ENCODE measurements at places on chromosomes 16 and 17.

- peaks cover 7% of the 10 kb centered on the region for H3K36me3 ChIP-seq
- H3K27me3 ChIP-seq = no peaks in the 10 kb centered on the region
- H3K4me3 ChIP-seq = no peak overlapping the region
- peak overlapping the region; percentile 91 for H3K27ac ChIP-seq
Measured at GRCh38 chr16:24736758-24737157, 7.3 kb downstream of the TNRC6A start.

DNA sequence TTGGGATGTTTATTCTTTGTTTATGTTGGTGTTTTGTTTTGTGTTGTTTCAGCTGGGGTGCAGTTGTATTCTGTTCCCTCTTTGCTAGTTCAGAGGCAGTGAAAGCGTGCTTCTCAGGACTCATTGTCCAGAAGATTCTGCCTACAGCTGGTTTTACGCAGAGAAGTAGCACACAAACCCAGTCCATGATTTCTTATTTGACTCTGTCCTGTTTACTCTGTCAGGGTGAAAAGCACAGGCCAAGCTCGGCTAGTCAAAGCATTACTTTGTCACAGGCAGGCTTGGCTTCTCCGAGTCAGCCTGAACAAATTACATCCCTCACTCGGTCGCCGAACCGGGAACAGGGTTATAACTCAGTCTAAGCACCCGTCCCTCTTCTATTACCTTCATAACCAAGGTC, 435.0 kb downstream of the MAF start:
- H3K27ac ChIP-seq = no peak overlapping the region
- no peak for DNase-seq
- no peaks in the 10 kb centered on the region for H3K36me3 ChIP-seq
- no peaks in the 10 kb centered on the region for H3K27me3 ChIP-seq

- no peak overlapping the region for H3K4me3 ChIP-seq
- peaks cover 25% of the 10 kb centered on the region for H3K4me1 ChIP-seq
- no peaks in the 10 kb centered on the region for H3K27me3 ChIP-seq
- no peak for DNase-seq
- H3K27ac ChIP-seq = no peak overlapping the region
- no peaks in the 10 kb centered on the region for H3K36me3 ChIP-seq
Measured at GRCh38 chr16:57539072-57539796, 2.9 kb upstream of the CCDC102A start.

DNA sequence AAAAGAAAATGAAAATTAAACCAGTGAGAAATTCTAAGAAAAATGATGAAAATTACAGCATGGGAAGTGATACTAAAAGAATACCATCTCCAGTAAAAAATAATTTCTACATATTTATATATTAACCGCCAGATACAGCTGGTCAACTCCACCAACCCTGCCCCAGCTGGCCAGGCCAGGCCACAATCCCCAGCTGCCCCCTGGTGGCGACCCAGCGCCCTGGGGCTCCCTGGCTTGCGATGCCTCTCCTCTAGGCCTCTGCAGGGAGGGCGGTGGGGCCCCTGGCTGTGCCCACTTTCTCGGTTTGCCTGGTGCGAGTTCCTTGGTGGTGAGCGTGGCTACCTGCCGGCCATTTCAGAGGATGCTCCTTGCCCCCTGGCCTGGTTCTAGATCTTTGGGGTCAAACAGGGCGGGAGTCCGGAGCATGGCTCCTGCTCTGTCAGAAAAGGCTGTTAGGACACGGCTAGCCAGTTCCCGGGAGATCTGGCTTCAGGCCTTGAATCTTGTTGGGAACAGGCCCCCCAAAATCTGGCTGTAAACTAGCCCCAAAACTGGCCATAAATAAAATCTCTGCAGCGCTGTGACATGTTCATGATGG, 14.5 kb downstream of the GLIS2 start:
- peaks cover 32% of the 10 kb centered on the region for H3K36me3 ChIP-seq
- DNase-seq = no peak

DNA sequence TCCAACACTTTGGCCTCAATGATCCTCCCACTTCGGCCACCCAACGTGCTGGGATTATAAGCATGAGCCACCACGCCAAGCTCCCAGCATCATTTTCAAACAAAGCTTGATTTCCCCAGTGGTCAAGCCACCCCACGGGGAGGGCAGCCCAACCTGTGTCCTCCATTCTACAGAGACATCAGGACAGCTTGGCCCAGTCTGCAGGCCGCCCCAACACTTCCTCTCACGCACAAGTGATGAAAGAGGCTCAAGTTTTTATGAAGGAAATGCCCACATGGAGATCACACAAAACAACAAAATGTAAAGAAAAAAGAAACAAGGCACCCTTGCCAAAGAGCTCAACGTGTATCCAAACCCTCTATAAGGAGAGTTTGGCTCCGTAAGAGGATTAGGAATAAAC, 112.4 kb downstream of the XYLT1 start:
- DNase-seq = no peak
- H3K27ac ChIP-seq = no peak overlapping the region
- H3K4me3 ChIP-seq = no peak overlapping the region

- peak overlapping the region; percentile 97 for H3K27ac ChIP-seq
- H3K4me1 ChIP-seq = peaks cover 97% of the 10 kb centered on the region
- H3K4me3 ChIP-seq = no peak overlapping the region
- H3K27me3 ChIP-seq = no peaks in the 10 kb centered on the region
Measured at GRCh38 chr16:84839054-84839453, 19.3 kb downstream of the CRISPLD2 start.

GRCh38 chr17:72743037-72743467, 349.4 kb downstream of the SLC39A11 start:
- H3K27ac ChIP-seq = no peak overlapping the region
- no peaks in the 10 kb centered on the region for H3K27me3 ChIP-seq
- DNase-seq = no peak
- H3K4me1 ChIP-seq = no peaks in the 10 kb centered on the region

DNA sequence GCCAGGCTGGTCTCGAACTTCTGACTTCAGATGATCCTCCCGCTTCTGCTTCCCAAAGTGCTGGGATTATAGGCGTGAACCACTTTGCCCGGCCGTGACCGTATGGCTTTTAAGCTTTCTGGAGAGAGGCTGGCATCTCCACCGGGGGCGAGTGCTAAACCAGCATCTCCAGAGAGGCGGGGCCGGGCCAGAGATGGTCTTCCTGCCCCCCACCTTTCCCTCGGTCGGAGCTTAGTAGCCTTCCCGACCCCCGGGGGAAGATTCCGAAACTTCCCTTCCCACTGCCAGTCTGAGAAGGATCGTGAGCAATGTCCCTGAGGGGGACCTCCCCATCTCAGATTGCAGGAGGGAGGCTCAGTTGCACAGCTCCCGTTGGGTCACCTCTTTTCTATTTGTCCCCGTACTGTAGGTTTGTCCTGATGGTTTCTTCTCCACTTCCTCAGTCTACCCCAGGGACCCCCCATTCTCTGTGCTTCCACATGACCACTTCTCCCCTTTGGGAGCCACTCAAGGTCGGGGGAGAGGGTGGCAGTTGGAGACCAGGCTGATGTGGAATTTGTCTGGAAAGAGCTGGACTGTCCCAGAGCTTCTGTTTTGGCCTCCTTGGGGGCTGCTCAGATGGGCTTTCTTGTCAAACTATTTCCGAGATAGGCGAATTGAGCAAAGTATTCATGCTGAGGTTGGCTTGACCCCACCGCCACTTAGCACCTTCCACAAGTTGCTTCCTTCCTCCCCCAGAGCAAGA, 18.2 kb downstream of the IGF2BP1 start:
- H3K36me3 ChIP-seq = no peaks in the 10 kb centered on the region
- peak; percentile 78 for DNase-seq

GRCh38 chr16:84607694-84608093, 10.2 kb downstream of the COTL1 start:
- H3K27ac ChIP-seq = no peak overlapping the region
- no peaks in the 10 kb centered on the region for H3K27me3 ChIP-seq
- H3K4me3 ChIP-seq = no peak overlapping the region
- H3K36me3 ChIP-seq = no peaks in the 10 kb centered on the region
- H3K4me1 ChIP-seq = peaks cover 11% of the 10 kb centered on the region

DNA sequence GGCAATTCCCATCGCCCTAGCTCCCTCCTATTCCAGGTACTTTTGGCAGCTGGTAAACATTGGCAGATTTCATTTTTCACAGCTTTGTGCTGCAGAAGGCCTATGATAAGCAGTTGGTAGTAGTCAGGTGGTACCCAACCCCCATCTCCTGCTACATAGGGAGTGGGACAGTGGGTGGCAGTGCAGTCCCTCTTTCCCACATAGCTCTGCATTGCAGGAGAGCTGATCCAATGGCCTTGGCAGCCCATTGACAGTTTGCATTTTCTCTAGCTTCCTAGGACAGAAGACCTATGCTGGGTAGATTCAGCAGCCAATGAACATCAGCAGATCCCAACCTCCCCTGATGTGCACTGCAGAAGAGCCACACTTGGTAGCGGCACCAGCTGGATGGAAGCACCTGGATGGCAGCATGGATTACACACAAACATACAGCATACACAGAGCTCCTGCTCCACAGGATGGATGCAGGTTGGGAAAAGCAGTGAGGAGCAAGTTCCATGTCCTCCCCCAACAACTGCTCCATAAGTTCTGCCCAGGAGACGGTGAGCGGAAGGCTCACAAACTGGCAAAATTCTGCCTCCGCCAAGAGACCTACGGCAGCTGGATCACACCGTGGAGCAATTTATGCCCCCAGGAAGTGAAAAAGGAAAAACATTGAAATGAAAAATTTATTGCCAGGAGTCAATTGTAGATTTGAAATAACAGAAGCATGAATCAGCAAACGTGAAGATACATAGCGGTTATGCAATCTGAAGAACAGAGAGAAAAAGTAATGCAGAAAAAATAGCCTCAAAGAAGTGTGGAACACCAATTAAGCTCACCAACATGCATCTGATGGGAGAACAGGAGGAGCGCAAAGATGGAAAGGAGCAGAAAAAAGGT, 95.7 kb downstream of the CACNG1 start:
- DNase-seq = no peak
- no peak overlapping the region for H3K27ac ChIP-seq
- H3K4me1 ChIP-seq = no peaks in the 10 kb centered on the region
- H3K27me3 ChIP-seq = no peaks in the 10 kb centered on the region
- H3K4me3 ChIP-seq = no peak overlapping the region
- H3K36me3 ChIP-seq = peaks cover 49% of the 10 kb centered on the region

- peak overlapping the region; percentile 92 for H3K27ac ChIP-seq
- peaks cover 37% of the 10 kb centered on the region for H3K4me1 ChIP-seq
- H3K27me3 ChIP-seq = no peaks in the 10 kb centered on the region
- peaks cover 1% of the 10 kb centered on the region for H3K36me3 ChIP-seq
Measured at GRCh38 chr16:53503991-53504663, 1.1 kb upstream of the AKTIP start.

All from esophagus muscularis mucosa (tissue), 4 donors.